Activated CD8-positive, alpha-beta memory T cell treated with anti-CD3 and anti-CD28 coated beads for 1 hour (primary cell): ENCODE measurements at places on chromosomes 12 and 14.
A peak's percentile ranks its signal among the peaks of the same experiment; 100 is the strongest.

- DNase-seq, result no peak
Observed at GRCh38 chr12:40001406-40001805, 104.5 kb downstream of the SLC2A13 start.

DNA sequence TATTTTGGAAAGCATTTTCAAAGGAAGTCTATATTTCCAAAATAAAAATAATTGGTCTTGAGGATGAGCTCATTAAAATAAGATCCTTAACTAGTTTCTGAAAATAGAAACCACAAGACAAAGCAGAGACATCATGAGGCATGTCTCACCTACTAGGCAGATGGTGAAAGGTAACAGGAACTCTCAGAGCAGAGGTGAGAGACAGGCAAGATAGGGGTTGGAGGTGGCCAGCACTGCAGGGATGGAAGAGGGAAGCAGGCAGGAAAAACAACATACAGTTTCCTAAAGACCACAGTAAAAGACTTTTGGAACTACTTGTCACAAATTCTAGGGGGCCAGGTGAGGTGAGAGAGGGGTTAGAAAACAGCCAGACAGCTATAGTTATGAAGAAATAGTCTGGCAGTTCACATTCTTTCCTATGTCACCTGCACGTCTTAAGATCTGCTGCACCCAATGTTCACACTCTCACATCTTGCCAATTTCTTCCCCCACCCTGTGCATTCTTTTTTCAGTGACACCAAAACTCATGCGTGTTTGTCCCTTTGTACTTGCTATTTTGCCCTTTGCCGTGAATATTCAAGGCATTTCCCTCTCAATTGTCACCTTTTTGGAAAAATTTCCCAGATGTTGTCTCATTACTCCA is 341.7 kb upstream of the KITLG start:
- no peak for DNase-seq

DNA sequence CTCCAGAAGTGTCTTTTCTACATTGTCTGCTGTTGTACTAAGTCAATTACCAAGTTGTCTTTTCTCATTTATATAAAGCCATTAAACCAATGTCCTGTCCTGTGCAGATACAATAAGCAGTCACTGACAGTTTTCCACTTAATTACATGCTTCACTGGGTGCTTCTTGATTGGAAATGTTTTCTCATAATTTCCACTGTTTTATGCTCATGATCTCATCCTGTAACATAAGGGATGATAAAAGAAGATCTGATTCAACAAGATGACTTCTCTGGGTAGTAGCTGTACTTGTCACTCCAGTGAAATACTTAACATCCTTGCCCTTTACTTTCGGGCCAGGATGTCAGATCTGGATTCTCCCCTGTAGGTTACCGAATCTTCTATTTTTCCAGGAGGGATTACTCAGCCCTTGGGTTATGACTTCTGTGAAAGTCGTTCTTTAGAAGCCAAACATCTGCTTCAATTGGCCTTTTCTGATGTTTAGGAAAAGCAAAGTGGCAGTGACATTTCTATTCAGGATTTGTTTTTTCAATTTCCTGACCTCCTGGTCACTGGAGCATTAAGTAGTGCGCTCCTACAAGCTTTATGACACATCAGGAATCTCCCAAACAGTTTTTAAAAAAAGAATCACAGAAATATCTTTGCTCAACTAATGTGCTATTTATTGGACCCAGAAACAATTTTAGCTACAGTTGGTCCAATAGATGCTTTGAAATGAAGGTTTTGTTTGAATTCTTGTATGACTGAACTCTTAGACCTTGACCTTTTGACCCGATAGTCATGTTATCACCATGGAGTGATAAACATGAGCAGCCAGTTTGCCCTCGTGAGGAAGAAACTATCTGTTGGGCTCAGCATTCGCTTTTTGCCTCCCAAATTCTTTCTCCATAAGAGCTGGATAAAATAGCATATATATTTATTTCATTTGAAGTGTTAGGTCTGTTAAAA is 234.5 kb upstream of the SSTR1 start:
- DNase-seq, result no peak

DNA sequence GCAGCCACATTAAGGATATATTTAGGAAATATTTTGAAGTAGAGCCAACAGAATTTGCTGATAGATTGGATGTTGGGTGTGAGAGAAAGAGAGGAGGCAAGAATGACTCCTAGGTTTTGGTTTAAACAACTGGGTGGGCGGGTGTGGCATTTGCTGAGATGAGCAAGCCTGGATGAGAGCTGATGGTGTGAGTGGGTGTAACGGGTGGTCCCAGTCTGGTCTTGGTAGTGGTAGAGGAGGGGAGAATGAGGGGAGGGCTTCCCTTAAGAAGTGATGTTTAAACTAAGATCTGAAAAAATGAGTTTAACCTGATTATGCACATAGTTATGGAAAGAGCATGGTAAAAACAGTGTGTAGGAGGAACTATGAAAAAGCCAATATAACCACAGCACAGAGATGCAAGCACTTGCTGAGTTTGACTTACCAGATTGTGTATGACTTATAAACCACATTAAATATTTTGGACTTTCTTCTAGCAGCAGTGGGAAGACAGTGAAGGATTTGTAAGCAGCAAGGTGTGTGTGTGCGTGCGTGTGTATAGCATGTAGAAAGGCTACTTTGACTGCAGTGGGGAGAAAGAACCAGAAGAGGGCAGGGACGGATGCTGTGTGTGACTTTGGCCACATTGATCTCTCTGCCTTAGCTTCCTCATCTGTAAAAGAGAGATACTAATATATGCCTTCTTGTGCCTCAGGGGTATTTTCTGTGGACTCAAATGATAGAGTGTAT is 139.7 kb downstream of the PRIMA1 start:
- DNase-seq, result no peak

- DNase-seq, result no peak
Observed at GRCh38 chr14:54211551-54212308, 185.1 kb upstream of the CDKN3 start.

DNA sequence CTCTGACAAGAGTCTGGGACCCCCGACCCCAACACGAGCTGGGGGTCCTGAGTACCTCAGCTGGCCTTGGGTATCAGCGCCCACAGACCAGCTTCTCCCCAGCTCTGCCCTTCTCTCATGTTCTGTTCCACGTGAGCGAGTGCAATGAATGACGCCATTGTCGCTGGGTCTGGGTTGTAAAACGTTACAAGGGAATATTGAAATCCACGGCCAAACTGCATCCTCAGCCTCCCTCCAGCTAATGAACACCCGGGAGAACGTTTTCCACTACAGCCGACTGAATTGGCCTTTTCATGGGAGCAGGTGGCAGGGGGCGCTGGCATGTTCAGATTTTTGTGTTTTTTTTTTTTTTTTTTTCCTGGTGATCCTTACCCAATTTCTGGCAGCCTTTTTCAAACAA is 34.7 kb downstream of the TBX5 start:
- DNase-seq, result no peak

DNA sequence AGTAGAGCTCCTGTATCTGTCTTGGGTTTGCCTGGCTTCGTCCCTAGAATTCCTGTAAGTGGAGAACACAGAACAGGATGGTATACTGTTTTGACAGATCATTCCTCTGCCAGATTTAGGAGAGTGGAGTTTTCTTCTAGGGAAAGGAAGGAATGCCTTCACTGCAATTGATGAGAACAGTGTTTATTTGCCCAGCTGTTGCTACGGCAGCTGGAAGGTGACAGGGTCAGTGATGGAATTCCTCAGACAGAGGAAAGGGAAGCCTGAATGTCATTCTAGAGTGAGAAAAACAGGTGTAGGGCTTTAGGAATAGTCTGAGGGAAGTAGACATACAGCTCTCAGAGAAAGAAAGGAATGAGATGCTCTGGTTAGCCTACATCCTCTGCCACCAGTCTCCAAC is 11.7 kb downstream of the CSRNP2 start:
- DNase-seq, result no peak

DNA sequence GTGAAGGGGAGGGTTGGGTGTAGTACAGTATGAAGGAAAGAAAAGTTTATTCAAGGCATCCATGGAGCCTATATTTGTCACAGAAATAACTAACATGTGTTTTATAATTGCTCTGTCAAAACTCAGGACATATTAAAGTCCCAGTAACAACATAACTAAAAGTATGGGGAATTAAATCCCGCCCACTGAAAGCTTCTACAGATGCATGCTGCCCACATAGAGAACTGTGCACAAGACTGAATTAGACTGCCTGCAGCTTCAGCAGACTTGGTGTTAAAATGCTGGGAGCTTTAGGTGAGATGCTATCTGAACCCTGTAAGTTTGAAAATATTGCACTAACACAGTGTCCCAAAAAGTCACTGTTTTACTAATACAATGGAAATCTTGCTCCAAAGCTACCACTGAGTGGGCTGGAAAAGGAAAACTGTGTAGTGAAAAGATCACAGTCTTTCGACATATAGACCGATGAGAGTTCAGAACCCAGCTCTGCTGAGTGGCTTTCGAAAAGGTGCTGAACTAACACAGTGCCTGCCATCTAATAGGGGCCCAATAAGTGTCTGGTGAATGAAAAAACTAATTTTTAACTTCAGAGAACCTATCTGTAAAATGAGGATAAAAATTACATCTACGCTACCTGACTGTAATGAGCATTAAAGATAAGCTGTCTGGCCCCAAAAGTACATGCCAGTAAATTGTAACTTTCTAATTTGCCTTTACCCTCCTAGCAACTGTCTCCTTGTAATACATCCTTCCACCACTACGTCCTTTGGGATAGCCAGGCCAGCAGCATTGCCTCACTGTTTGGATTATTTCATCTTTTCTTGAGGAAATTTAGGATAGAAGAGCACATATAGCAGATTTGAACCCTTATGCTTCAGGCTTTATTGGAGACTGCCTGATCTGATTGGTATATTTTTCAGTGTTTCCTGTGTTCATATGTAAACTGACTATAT is 237.6 kb downstream of the BCAT1 start:
- DNase-seq, result no peak

GRCh38 chr14:89603938-89604480 is 187.0 kb upstream of the FOXN3 start:
- no peak for DNase-seq

GRCh38 chr12:23949348-23950209 is at the start of gene SOX5:
Gene SOX5, minus strand, starts transcription at chr12:23949670. Its CDS starts 69 bp downstream, at chr12:23949601.
- no peak for DNase-seq

GRCh38 chr12:119685375-119685774 is 17.4 kb downstream of the PRKAB1 start:
- no peak for DNase-seq

- DNase-seq, result peak; percentile 97
Observed at GRCh38 chr14:102362545-102363181, at the start of the genes CINP and TECPR2. Gene CINP, minus strand, starts transcription at chr14:102362890. Its CDS starts 39 bp downstream, at chr14:102362851. Gene TECPR2, plus strand, starts transcription at chr14:102362941. Its CDS starts 13,781 bp downstream, at chr14:102376722.

DNA sequence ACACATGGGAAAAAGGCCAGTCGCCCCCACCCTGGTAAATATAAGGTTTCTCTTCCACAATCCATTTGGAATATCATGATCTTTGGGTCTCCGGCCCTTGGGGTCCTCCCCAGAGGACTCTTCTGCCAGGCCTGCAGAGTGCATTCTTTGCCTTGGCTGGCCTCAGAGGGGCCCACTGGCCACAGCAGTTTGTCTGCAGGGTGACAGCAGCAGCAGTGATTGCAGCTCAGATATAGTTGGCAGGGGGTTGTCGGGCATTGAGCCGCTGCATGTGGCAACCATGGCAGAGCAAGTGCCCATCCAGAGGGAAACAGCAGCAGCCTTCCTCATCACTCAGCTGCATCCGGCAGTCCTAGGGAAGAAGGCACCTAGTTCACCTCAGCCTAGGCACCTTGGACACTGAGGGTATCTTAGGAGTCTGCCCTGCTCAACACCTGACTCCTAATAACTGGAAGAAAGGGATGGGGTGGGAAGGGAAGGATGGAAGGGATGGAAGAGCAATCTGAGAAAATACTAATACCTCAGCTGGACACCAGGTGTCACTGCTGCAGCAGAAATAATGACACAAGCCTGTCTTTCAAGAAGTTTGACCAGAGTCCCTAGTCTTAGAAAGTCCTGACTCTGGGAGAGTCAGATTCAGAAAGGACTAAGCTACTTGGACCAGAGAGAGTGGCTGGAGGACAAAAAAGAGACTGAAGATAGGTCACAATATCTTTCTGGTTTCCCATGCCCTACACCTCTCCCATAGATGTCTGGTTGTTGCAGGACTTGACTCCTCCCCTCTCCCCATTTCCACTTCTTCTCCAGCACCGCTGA is 8.9 kb downstream of the AJUBA start:
- DNase-seq, result no peak

DNA sequence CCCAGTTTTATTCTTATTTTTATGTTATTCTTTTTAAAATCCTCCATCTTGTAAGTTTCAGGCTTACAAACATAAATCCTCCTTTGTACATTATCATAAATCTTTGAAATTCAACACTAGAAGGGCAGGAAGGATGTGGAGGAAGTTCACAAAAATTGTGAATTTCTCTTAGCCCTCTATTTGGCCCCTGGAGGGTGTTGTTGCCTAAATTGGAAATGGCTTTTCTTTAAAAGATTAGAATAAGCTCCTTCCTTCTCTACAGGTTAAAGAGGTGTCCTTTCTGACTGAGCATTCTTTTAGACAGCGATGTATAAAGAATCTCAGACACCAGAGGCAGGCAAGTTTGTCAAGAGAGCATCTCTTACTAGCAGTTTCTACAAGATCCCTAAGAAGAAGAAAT is 391.7 kb upstream of the OR4E1 start:
- DNase-seq, result no peak

DNA sequence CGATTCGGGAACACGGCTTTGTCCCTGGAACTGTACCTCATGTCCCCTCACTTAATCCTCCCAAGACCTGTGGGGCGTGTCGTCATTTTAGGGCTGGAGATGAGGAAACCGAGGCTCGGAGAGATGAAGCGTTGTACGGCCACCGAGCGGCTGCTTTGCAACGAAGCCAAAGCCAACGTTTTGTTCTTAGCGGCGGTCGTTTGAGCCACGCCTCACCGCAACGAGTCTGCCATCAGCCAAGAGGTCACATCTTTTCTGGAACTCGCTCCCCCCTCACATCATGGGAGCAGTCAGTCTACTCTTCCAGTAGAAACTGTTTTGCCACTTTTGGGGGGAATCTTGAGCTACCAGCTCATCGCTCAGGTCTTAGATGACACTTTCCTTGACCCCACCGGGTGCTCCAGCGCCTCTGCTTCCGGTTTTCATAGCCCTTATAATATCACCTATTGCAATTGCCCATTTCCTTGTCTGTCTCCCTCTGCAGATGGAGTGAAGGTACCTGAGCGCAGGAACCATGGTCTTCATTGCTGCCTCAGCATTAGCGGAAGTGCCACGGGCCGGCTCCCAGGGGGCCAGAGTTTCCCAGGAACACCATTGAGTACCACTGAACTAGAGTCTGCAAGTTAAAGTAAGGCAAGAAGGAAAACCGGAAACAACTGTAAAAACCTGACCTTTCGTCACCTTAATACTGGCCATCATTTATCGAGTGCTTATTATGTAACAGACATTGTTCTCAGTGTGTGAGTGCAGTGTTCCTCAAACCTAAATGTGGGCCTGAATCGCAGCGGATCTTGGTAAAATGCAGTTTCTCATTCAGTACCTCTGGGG is 19.6 kb downstream of the NINJ2 start:
- no peak for DNase-seq

DNA sequence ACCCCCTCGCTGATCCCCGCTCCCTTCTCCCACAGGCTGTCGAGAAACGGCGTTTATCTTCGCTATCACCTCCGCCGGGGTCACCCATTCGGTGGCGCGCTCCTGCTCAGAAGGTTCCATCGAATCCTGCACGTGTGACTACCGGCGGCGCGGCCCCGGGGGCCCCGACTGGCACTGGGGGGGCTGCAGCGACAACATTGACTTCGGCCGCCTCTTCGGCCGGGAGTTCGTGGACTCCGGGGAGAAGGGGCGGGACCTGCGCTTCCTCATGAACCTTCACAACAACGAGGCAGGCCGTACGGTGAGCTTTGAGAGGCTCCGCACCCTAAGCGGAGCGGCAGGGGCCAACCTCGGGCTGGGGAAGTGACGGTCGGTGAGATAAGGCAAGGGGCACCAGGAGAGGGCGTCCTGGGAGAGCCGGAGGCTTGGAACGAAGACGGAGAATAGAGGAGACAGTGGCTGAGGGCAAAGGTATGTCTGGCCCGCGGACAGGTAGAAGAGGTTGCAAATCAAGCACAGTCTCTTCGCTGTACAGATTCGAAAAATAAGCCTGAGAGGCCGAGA is 2.3 kb downstream of the WNT1 start:
- no peak for DNase-seq
